ENCODE measurements at places on chromosomes 7 and 10.

DNA sequence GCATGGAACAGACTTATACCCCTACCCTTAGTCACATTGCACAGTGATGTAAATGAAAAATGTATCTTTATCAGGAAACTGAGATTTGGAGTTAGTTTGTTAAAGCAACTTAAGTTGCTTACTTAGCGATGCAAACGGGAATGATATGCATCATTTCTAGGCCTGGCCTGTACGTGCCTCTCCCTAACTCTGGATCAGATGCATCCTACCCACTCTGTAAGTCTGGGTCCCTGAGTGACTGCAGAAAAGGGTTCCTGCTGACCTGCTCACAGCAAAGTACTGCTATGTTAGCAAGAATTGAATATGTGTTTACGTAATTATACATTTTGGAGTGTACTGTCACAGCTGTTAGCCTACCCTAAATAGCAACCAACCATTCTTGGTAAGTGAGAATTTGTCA is 30.7 kb upstream of the PRTFDC1 start:
- DNase-seq = no peak

DNA sequence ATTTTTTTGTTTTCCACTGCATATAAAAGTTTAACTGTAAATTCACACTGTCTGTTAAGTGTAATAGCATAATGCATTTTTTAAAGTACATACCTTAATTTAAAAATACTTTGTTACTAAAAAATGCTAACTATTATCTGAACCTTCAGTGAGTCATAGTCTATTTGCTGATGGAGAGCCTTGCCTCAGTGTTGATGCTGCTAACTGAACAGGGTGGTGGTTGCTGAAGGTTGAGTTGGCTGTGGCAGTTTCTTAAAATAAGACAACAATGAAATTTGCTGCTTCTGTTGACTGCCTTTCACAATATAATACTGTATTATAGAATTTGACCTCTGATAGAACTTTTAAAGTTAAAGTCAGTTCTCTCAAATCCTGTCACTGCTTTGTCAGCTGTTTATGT is 72.3 kb upstream of the GATAD1 start:
- no peak for DNase-seq

DNA sequence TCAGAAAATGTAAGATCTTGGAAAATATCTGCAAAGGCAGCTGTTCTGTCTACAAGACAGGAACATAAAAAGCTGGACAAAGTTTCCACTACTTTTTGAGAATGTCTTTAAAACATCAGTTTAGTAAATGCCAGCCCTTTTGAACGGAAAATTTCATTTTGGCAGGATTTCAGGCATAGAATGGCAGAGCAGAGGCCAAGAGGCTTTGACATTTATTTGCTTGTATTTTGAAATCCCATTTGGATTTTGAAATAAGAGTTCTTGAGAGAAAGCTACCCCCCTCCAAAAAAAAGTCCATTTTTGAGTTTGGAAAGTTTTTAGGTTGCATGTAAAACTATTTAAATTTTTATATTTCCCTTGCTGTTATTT is 3.1 kb upstream of the ETV1 start:
- no peak for DNase-seq

DNA sequence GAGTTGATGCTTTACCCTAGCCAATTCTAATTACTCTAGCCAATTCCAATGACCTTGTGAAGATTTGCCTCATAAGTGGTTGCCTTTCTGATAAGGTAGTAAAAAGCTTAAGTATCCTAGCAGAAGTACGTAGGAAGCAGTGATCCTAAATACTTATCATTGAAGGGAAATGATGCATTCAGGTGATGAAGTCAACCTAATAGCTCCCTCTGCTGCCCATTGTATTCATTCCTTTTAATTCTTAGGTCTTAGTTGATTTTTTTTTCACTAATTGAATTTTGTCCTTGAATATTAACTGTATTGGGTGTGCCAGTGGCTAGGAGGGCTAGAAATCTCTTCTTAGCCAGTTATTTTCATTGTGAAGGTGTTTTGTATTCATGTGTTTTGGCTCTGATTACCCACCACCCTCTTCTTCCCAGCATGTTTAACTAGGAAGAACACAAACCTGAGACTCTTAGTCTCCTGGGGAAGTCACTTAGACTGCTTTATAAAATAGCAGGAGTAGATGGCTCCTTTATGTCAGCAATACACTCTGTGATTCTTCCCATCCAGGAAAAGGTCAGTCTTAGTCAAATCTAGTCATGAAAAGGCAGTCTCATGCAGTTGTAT is 46.3 kb downstream of the PLEKHA8 start:
- DNase-seq = no peak

DNA sequence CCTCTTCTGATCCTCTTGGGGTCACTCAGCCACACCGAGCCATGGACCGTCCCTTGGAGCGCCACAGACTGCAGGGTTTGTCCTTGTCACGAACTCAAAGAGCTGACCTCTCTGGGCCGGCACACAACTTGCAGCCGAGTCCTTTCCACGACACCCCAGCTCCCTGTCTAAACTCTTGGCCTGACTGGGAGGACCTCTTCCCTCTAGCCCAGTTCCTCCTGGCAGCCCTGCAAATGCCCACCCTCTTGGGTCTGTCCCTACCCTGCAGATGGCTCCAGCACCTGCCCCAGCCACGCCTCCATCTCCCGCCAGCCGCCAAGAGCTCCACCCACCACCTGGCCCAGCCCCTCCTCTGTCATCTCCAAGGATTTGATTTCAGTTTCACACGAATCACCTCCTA is 339.2 kb downstream of the DNAJB6 start:
- DNase-seq = no peak

- no peak for DNase-seq
Measured at GRCh38 chr7:106057962-106058927, 53.9 kb downstream of the SYPL1 start.

GRCh38 chr10:116815641-116816415 is 33.5 kb upstream of the ENO4 start:
- DNase-seq = no peak

DNA sequence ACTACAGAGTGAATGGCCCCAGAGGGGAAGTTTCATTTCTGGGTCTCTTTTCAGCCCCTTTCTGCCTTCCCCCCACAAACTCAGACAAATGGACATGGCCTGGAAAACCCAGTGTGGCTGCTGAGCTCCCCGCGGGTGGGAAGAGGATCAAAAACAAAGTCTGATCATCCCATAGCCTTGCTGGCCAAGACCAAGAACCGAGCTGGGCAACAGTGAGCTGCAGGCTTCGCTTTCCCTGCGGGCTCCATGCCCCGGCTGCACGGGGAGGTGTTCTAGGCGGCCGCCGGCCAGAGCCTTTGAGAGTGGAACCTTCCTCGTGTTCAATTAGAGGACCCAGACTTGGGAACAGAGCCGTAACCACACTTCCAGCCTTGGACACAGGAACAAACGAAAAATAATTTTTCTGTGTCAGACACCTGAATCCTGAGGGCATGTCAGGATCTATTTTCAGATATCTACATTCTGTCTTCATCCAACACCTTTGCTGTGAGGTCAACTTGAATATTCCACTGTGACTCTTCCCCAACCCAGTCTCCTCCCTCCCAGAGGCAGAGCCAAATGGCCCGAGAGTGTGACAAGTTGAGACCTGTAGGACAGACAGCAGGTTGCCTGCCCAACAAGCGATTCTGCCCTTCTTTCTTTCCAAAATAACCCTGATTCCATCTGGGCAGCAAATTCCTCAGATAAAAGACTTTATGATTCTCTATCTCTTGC is 26.0 kb downstream of the WDR86 start:
- DNase-seq = no peak

- DNase-seq = no peak
Measured at GRCh38 chr10:23980094-23980493, 228.8 kb upstream of the KIAA1217 start.

DNA sequence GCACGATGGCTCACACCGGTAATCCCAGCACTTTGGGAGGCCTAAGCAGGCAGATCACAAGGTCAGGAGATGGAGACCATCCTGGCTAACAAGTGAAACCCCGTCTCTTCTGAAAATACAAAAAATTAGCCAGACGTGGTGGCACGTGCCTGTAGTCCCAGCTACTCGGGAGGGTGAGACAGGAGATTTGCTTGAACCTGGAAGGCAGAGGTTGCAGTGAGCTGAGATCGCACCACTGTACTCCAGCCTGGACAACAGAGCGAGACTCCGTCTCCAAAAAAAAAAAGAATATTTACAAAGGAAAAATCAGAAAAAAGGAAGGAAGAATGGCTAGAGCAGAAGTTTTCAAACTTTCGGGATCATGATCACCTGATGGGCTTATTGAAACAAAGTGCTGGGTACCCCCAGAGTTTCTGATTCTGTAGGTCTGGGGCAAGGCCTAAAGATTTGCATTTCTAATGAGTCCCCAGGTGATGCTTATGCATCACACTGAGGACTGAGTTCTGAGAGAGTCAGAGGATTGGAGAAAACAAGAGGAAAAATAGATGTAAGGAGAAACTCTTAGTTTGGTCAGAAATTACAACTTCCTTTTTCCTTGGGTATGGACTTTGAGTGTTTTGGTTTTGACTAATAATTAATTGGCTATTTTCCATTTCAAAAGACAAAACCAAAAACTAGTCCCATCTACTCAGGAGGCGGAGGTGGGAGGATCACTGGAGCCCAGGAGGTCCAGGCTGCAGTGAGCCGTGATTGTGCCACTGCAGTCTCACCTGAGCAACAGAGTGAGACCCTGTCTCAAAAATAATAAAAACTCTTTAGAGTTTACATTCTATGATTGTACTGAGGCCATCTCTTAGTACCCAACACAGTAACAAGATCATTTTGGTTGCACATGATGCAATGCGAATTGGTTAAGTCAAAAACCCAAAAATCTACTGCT is 14.4 kb downstream of the MARCHF5 start:
- DNase-seq = no peak

GRCh38 chr10:88230251-88230650 is 352.9 kb downstream of the RNLS start:
- DNase-seq = no peak

- no peak for DNase-seq
Measured at GRCh38 chr7:50552921-50553320, 12.3 kb downstream of the DDC start.

DNA sequence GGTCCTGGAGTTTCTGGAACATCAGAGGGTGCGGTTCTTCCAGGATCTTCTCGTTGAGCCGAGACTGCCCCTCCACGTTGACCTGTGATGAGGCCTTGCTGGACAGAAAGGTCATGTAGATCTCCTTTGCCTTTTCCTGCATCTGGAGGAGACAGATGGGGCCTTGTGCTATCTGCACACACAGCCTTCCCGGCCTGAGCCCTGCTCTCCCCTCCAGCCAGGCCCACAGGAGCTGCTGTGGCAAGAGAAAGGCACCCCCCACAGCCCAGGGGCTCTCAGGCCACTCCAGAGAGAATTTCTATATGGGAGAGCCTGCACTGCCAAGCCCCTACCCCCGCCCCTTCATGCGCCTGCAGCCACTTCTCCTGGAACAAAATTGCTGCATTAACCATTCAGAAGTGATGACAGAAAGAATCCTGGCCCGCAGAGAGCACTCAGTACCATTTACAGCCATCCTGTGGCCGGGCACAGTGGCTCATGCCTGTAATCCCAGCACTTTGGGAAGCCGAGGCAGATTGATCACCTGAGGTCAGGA is 26.9 kb downstream of the RGS10 start:
- DNase-seq = no peak

DNA sequence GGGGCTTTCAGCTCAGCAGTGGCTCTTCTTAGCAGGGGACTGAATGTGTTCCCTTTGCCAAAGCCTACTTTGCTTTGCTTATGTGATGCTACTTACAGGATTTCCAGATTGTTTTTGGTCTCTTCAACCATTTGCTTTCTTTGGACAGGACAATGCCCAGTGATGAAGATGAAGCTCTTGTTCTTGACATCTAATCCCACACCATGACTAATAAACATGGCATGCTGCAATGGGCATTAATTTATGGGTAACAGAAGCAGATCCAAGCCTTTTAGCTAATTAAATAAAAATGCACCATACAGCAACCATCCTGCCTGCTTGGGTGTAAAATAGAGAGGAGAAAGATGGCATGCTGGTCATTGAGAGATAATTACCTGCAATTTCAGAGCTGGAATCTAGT is 175.5 kb upstream of the ITGB1 start:
- no peak for DNase-seq

GRCh38 chr10:48623009-48623408 is 18.1 kb upstream of the ARHGAP22 start:
- DNase-seq = no peak

DNA sequence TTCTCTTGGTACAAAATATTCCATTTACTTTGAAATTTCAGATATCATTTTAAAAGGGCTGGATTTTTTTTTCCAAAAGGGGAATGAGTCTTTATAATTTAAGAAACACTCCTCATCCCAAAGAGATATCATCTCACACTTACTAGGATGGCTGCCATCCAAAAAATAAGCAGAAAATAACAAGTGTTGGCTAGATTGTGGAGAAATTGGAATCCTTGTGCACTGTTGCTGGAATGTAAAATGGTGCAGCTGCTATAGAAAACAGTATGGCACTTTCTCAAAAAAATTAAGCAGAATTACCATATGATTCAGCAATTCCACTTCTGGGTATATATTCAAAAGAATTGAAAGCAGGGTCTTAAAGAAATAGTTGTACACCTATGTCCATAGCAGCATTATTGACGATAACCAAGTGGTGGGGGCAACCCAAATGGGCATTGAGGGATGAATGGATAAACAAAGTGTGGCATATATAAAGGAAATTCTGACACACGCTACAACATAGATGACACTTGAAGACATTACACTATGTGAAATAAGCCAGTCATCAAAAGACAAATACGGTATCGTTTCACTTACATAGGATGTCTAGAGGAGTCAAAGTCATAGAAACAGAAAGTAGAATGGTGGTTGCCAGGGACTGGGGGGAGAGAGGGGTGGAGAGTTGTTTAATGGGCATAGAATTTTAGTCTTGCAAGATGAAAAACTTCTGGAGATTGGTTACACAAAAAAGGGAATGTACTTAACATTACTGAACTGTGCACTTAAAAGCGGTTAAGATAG is 53.8 kb downstream of the LSM5 start:
- DNase-seq = no peak

DNA sequence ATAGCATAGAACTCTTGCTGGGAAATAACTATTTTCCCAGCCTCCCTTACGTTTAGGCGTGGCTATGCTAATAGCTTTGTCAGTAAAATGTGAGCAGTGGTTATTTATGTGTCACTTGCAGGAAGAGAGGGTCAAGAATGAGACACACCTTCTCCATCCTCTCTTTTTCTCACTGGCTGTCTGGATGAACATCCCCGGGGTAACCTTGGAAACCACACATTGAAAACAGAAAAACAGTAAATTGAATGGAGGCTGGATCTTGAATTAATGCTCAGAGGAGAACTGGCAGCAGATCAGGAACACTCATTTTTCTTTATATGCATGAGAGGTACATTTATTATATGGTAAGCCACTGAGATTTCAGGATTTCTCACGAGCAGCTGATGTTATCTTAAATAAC is 127.6 kb downstream of the DNAJB9 start:
- no peak for DNase-seq

GRCh38 chr7:36119005-36119706 is 33.9 kb upstream of the EEPD1 start:
- DNase-seq = no peak

DNA sequence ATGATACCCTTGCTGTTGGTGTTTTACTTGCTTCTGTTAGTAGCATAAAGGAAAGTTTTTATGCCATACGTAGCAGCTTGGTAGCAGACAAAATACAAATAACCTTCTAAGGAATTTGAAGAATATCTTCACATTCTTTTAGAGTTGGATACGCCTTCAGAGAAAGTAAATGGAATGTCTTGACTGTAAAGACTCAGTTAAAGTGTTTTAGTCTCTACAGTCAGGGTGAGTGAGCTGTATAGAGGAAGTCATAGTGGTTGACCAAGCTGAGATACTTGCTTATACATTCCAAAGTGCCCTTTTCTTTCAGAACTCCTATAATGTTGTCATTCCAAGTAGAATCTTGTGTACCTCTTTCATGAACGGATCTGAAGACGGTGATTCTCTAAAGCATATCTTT is 37.7 kb downstream of the RABGEF1 start:
- DNase-seq = no peak

- DNase-seq = no peak
Measured at GRCh38 chr7:18547509-18548187, 52.1 kb downstream of the HDAC9 start.
